T-helper 17 cell (primary cell): ENCODE measurements at places on chromosomes 5 and 9.

GRCh38 chr5:45399041-45399440 is 297.1 kb downstream of the HCN1 start:
- no peak for DNase-seq

DNA sequence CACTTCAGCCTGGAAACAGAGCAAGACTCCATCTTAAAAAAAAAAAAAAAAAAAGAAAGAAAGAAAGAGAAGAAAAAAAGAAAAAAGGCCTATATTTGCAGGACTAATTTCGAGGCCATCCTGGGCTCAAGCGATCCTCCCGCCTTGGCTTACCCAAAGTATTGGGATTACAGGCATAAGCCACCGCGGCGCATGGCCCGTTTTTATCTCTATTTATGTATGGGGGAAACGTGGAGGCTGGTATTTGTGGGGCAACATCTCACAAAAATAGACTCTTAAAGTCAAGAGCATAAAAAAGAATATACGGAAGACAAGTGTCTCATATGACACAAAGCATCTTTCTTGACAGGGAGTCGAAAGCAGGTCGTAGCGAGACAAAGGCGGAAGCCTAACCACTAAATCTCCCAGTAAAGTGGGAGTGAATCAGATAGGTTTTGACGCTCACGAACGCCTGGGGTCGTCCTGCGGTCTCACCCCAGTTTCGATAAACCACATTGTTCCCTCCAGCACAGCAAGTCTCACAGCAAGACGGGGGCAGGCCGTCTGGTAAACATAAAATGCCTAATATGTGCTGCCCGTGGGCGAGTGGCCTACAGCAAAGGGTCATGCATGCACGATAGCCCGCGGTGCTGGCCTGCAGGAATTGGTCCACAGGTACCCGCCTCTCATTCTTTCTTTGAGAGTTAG is 1.8 kb upstream of the TRIM41 start:
- peak; percentile 62 for DNase-seq

- DNase-seq = no peak
Observed at GRCh38 chr5:144015961-144016360, 154.5 kb downstream of the YIPF5 start.

- no peak for DNase-seq
Observed at GRCh38 chr5:64229163-64229774, 63.6 kb downstream of the RNF180 start.
